Stimulated activated CD8-positive, alpha-beta memory T cell treated with anti-CD3 and anti-CD28 coated beads, Interleukin-7, amount 100 ng/mL, for 24 hours (primary cell): ENCODE measurements at places on chromosomes 3 and 15.
A peak's percentile ranks its signal among the peaks of the same experiment; 100 is the strongest.

GRCh38 chr15:29331669-29332068, 62.0 kb upstream of the NSMCE3 start:
- DNase-seq = no peak

DNA sequence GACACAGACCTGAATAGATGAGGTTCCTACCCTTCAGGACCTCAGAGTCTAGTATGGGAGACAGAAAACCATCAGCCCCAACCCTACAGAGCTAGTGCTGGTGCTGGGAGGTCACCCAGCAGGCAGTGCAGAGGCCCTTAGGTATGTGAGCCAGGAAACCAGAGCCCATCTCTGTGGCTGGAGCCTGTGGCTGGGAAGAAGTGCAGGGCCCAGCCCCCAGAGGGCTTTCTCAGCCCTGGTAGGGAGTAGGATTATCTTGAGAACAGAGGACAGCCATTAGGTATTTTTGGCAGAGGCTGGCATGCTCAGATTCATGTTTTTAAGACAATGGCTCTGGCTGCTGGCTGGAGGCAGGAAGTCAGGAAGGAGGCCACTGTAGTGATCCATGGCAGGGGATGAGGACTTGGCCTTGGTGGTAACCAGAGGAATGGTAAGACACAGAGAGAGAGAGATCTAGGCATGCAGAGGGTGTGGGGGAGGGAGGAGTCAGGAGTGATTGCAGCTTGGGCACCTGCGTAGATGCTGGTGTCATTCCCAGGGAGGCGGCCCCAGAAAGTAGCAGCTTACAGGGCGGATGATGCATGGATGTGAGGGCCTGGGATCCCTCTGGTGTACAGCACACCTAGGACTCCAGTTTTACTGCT, 220.9 kb upstream of the EIF1B start:
- no peak for DNase-seq

DNA sequence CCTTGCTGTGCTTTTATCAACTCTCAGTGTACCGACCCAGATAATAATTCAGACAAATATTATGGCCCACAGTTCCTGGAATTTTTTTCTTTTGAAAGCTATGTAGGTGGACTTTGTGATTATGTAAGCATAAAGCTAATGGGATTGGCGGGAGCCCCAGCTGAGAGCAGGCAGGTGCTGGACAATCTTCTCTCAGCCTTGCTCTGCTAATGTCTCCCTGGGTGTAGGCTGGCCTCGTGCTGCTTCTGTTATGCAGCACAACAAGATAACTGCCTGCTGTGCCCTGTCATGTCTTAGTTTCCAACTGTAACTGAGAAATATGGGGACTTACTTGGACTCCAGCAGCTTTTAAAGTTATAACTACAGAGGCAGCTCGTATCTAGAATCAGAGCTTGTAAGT, 415.0 kb downstream of the PDCD6IP start:
- no peak for DNase-seq

DNA sequence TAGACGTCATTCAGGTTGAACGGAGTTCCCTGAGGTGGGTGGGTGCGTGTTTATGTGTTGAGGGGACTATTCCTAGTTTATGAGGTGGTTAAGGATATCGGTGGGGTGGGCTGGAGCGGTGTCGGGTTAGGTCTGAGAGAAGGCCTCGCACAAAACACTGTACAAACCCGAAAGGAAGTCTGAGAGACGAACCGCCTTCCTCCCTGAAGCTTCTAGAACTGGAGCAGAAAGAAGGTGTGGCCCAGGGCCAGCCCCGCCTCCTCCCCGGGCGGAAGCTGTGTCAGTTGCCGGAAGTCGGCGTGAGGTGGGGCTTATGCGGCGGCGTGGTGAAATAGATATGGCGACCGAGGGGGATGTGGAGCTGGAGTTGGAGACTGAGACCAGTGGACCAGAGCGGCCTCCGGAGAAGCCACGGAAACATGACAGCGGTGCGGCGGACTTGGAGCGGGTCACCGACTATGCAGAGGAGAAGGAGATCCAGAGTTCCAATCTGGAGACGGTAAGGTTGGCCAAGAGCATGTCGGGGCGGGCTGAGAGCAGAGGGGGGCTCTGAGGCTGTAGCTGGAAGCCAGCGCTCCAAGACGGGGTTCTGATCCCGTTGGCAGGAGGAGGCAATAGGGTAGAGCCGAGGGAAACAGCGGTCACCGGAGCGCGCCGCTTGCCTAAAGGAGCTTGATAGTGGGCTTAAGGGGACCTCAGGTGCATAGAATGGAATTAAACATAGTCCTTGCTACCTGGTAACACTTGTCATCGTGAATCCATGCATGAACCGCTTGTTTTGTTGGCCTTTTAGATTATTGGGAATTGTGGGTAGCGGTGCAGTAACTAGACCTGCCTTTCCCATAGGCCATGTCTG, at the start of gene HYPK:
HYPK (plus strand) TSS at position 314 of the 856 bp plus-strand sequence; CDS start at position 338, 24 bp downstream.
- DNase-seq = peak; percentile 75

GRCh38 chr3:160612386-160613075, 47.2 kb upstream of the KPNA4 start:
- no peak for DNase-seq

GRCh38 chr3:151838574-151839312, 24.8 kb downstream of the AADAC start:
- no peak for DNase-seq

DNA sequence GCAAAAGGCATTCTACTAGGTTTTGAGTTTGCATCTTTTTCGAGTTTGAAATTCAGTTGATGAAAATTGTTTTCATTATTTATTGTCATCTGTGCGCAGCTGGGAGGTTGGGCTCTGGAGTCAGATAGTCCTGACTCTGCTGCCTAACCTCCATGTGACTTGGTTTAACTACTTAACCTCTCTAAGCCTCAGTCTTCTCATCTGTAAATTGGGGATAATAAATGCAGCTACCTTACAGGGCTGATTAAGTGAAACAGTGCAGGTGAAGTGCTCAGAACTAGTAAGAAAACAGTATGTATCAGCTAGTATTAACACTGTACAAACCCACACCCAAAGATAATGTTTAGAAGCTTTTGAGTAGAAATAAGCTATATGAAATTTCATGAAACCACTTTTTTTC, 14.1 kb upstream of the UBE2E1 start:
- DNase-seq = no peak

GRCh38 chr3:187230011-187230410, 32.7 kb downstream of the RTP1 start:
- DNase-seq = no peak

- no peak for DNase-seq
Observed at GRCh38 chr15:33756961-33757360, 211.3 kb upstream of the CHRM5 start.

DNA sequence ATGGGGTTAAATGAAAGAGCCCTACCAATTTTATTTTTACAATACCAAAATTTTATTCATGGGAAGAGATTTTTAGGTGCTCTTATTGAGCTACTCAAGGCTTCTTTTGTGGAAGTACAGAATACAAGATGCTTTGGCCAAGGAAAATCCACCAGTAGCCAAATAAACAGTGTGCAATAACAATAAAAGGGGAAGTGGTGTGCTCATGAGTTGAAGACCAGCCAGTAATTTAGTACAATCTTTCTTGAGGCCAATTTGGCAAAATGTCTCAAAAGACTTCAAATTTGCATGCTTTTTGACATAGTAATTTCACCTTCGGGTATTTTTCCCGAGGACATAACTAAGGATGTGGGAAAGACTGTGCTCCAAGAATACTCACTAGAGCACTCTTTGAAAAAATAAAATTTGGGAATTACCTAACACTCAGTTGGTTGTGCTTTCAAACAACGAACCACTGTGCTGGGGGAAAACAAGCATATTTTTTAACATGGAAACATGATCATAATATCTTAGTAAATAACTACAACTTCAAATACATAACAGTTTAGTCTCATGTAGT, 294.0 kb downstream of the DIPK2A start:
- no peak for DNase-seq

GRCh38 chr3:19931180-19931692, 2.8 kb downstream of the EFHB start:
- no peak for DNase-seq

- DNase-seq = no peak
Observed at GRCh38 chr3:65170390-65171042, 482.7 kb upstream of the ADAMTS9 start.
